ENCODE measurements at places on chromosomes 4 and X. TPM values are rescaled to one million over a fixed set of nuclear protein-coding genes. Genes with fewer than 3 reads are reported as not detected.

ARHGAP6 gene
- total RNA-seq, result 0.37 TPM

- no peak for DNase-seq
These were observed 38.0 kb downstream of the PTTG2 start for GRCh38 chr4:37998226-37998625.

DNA sequence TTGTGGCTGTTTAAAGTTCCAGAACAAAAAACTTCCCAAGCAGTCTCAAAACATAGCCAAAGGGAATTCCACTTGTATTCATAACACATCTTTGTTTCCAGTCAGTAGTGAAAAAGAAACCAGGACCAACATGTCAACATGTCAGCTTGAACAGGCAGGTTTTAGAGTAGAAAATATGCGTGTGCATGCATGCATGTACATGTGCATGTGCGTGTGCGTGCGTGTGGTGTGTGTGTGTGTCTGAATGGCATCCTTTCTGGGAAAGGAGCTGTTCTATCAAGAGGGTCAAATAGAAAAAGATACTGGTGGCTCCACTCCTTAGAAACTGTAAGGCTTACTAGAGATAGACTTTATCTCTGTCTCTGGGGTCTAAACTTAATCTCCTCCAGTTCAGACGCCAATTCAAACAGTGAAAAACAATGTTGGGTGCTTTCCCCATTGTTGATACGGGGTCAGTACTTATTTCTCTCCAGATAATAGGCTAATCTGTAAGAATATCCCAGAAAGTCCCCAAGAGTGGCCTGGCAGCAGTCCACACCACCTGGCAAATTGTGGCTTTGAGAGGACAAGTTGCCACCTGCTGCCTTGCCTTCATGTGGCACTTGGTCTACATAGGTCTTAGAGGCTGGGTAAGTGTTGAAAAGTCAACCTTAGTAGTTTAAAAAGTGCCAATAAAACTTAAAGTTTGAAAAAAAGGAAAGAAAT lies 110.4 kb downstream of the SCD5 start:
- no peak for DNase-seq

GRCh38 chr4:139599594-139600374 lies 43.8 kb upstream of the SETD7 start:
- DNase-seq, result peak; percentile 85

GRCh38 chr4:15149839-15150592 lies 147.7 kb downstream of the CPEB2 start:
- peak; percentile 73 for DNase-seq

CYP4V2 gene
- 8.4 TPM for total RNA-seq

DNA sequence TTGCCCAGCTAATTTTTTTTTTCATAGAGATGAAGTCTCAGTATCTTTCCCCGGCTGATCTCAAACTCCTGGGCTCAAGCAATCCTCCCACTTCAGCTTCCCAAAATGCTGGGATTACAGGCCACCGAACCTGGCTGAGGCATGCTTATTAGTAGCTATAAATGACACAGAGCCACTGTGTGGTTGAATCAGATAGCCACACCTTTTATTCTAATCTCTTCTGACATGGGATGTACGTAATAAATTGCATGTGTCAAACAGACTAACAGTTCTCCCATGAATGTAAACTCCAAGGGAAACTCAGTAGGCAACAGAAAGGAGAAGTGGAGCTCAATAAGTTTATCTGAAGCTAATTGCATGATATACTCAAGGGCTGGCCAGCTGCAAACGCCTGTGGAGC lies 139.8 kb upstream of the VCX3A start:
- DNase-seq, result no peak

SH2D1A gene
- not detected for total RNA-seq

DNA sequence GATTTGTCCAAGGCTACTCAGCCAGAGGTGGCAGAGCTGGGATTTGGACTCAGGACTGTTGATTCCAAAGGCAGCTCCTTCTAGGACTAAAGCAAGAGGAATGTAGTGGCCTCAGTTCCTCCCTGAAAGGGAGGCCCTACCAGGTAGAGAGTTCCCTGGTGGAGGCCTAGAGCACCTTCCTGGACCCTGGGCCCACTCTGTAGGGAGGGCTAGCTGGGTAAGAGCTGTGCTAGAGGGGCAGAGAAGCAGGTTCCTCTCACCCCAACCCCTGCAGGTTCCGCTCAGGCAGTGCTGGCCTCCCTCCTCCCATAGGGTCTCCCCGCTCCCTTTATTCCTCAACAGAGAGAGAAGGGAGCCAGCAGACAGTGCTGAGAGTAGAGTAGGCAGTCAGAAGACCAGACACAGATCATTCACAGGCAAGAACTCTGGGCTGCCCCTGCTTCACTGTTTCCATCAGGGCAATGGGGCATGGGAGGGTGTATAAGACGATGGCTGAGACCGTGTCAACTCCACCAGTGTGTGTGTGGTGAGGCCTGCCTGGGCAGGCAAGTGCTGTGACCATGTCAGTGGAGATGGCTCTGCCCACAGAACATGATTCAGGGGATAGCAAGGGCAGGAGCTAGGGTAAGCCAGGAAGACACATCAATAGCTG lies 12.4 kb upstream of the PJA1 start:
- DNase-seq, result no peak

DNA sequence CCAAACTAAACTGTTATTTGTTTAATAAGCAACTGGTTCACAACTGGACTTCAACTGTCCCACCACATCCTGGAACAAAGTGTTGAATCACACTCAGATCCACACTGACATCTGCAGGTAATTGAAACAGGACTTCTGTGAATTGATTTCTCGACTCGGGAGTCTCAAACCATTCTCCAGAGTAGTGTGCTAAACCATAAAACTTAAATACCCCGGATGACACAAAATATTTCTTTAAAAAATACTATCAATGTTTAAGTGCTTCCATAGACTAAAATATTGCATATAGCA lies 95.4 kb upstream of the PLAC1 start:
- DNase-seq, result peak; percentile 39

DNA sequence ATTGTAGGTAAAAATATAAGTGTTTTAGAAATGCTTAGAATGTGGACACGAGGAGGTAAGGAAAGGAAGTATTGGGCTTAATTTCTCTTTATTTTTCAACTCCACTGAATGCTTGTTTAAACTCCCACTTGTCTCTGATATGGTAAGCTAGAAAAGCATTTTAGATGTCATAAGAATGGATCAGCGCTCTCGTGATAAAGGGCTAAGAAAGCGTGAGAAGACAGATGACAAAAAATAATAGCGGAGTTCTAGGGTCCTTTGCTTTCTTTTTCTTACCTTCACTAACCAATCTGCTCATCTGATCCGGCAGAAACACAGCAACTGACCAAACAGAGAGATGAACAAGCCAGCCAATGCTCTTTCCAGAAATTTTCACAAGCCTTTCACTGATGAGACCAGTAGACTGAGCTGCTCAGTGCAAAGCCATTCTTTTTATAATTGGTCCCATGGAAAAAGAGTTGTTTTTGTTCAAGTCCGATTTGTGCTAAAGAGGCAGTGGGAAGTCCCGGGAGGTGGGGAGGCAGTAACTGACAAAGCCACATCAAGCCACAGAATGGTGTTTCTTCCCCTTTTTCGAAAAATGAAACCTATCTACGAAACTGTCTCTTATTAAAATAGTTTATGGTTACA lies at the start of gene TASL:
Gene TASL, minus strand, starts transcription at position 405 of the 630 bp plus-strand sequence. CDS start 17,411 bp downstream, outside the sequence.
- no peak for DNase-seq

EDNRA gene
- total RNA-seq, result 1.1 TPM

STARD8 gene
- 3.0 TPM for total RNA-seq

DNASE1L1 gene
- 81.4 TPM for total RNA-seq

- peak; percentile 74 for DNase-seq
These were observed 1.2 kb downstream of the CORIN start for GRCh38 chr4:47836641-47837093.

DNA sequence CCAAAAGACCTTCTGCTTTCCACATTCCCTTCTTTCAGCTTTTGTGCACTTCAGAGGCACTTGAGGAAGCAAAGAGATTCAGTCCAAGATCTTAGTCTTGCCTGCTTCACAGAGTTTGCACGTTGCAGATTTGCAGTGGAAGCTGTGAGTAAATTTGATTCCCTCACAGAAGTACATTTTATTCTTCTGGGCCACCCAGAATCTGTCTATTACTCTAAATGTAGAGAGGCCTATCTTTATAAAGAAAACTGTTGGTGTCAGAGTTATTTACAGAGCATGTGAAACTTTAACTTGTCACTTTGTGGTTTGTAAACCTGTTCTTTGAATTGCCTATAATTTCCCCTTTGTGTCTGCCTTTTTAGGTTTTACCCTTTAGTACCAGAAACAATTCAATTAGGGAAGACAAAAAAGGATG lies 15.5 kb downstream of the SPRY1 start:
- no peak for DNase-seq

DNA sequence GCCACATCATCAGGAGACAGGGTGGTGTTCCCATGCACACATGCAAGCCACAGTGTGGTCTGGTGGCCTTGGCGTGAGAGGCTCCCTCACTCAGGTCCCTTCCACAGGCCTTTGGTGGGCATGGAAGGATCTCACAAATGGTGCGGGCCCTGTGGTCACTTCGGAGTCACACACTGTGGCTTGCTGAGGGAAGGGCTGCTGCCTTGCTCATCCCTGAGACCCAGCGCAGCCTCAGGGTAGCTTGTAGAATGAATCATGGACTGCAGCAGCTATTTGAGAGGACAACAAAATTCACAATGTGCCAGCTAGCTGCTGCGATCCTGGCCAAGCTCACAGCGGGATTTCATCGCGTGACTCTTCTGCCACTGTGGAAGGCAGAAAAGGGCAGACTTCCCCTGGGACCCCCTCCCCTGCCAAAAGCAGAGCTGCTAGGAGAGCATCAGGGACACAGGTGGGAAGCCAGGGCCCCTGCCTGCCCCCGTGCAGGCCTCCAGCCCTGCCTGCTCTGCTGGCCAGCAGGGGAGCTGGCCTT lies 106.4 kb downstream of the ABLIM2 start:
- DNase-seq, result no peak

DNA sequence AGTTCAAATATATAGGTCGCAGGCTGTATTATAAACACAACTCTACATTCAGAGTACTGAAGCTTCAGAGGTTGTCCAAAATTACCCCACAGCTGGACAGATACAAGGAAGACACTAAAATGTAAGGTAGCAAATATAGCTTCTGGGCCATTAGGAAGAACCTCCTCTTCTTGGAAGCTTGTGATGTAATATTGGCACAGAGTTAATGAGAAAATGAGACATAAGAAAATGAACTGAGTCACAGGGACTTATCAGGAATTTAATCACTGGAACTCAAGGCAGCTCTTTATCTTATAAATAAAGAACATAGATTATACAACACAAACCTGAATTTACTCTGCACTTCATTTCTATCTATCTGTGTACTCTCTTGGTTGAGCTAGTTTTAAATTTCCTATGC lies 344.7 kb downstream of the PCDH10 start:
- DNase-seq, result peak; percentile 4

- DNase-seq, result peak; percentile 12
These were observed 35.7 kb upstream of the FAM241A start for GRCh38 chr4:112109360-112110058.

PPP3CA gene
- 55.2 TPM for total RNA-seq

DNA sequence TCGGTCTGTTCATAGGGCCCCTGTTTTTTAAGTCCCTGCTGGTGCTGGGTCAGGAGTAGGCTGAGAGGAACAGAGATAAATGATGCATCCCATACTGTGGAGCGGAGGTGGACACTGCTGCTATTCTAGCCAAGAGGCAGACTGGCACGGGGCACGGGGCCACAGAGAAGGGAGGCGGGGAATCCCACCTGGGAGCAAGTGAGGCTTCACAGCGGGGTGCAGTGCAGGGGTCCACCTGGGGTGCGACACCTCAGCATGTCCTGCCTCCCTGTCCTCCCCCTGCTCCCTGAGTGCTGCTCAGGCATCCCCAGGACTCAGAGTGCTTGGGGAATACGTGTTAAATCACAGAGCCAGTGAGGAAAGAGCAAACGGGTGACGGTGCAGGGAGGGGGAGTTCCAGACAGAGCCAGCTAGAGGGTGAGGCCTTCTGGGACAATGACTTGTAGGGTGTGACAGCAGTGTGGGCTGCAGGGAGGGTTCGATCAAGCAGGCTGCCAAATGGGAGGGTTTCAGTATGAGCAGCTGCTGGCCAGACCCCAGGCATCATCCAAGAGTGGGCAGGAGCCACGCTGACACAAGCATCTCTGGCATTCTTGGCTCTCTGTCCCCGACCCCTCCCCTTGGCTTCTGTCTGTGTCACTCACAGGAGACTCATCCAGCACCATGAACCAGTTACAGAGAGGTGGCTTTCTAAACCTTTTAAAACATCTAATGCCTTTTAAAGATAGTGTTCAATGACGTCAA lies 13.7 kb upstream of the HTRA3 start:
- DNase-seq, result no peak

DNA sequence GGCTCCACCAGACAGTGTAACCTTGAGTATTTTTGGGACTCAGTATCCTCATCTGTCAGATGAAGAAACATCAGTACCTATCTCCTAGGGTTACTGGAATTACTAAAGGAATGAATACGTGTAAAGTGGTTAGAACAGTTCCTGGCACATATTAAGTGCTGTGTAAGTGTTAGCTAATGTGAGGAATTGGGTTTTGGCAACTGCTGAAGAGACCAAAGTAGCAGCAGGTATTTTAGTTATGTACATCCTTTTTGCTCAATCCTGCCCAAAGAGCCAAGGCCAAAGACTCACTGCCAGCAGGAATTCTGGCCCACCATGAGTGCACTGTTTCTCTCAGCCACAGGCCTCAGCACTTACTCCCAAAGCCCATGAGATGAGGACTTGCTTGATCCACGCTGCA lies 16.7 kb upstream of the MCF2 start:
- no peak for DNase-seq

HELT gene
- not detected for total RNA-seq

GRCh38 chr4:29560452-29560851 lies 1159.7 kb upstream of the PCDH7 start:
- DNase-seq, result no peak

- DNase-seq, result no peak
These were observed 905.0 kb downstream of the RAB28 start for GRCh38 chr4:12579172-12579571.

- peak; percentile 71 for DNase-seq
These were observed 39.5 kb downstream of the ENOPH1 start for GRCh38 chr4:82469791-82470345.

GRCh38 chr4:80875642-80876041 lies 154.9 kb upstream of the BMP3 start:
- no peak for DNase-seq

PTPN13 gene
- 56.0 TPM for total RNA-seq

- DNase-seq, result peak; percentile 18
These were observed 33.6 kb downstream of the PITX2 start for GRCh38 chr4:110589297-110589696.

DNA sequence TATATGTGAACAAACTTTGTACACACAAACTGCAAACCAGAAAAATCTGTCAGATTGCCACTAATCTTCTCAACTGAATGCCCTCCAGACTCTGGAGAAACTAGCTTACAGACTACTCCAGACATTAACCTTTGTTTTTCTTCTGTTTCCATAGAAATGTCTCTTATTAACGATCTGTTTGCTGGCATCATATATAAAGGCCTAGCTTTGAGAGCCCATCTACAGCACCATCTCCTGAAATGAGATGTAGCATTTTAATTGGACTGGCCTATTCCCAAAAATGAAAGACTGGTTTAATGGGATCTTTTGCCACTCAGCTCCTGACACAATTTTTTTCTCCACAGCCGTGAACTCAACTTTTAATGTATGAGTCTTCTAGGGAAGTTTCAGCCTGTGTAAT lies 266.0 kb upstream of the IL1RAPL1 start:
- DNase-seq, result no peak

SLITRK2 gene
- total RNA-seq, result not detected
